NCI-H774 (cell line): ENCODE measurements at places on chromosomes 3 and 15.

DNA sequence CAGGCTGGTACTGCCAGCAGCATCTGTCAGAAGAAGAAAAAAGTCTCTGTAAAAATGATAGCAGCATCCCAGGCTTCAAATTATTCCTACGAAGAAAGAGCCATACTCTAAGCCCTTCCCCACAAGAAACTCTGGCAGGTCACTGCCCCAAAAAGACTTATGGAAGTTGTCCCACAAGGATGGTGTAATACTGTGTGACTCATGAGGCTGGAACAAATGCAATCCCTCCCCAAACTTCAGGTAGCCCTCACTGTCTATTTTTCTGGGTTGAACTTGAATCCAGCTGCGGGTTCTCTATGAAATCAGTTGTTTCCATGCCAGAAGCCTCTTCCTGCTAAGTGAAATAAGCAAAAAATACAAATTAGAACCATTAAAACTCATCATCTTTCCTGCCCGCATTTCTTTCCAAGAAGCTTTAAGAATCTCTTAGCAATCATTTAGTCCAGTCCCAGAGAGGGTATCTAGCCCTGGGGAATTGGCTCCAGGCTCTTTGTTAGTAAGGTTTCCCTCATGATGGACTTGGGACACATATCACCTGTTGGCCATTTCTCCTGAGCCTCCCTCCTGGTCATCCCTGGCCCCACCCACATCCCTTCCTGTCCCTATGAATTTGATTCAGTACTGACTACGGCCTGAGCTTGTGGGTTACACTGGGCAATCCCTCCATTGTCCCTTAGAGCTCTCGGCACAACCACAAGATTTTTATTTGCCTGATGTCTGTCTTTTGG is 51.7 kb downstream of the FAM174B start:
- no peak for DNase-seq

DNA sequence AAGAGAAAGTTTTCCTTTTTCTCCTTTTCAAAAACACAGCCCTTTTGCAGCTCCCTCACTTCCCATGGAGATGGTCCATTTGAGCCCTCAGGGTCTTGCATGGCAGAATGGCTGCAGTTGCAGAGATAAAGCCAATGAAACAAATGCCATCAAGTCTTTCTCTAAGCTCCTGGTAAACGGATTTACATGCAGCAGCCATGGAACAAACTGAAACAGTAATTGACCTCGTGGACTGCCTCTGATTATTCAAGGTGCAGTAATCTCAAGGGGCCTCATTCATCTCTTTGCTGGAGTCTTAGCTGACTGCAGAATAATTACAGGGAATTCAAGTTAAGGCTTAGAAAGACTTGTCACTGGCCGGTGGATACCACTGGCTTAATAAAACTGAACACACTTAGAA is 125.1 kb downstream of the SQOR start:
- no peak for DNase-seq

DNA sequence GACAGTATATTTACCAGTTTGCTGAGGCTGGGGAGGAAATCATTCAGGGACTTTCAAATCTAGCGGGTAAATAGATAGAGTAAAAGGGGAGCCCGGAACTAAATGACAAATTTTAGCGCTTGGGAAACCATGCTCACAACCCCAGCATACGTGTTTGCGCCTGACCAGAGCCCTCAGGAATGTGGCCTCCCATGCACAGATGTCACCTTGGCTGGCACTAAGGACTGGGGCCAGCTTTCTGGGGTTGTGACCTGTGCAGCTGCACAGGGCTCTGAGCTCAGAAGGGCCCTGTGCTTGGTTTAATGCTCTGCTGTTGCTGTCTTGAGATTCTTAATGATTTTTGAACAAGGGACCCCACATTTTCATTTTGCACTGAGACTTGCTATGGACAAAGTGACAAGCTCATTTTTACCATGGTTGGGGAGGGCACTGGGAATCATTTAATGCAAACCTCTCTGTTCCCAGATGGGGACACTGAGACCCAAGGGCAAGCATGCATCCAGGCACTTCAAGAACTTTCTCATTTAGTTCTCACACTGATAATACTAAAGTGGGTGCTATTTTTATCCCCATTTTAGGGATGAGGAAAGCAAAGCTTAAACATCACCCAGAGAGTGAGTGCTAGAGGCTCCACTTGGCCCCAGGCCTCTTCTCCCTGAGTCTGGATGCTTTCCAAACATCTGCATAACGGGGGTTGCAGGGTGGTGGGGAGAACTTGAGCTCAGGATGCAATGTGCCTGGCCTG is 44.1 kb upstream of the FAM107A start:
- DNase-seq = no peak

DNA sequence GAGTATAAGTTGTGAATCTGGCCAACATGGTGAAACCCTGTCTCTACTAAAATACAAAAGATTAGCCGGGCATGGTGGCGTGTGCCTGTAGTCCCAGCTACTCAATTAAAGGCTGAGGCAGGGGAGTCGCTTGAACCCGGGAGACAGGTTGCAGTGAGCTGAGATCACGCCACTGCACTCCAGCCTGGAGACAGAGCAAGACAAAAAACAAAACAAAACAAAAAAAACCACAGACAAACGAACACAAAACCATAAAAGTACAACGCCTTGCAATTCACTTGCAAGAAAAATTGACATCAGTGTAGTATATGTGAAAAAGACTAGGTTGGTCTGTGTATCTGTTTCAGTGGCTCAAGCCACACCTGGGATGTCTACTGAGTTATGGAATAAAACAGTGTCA is 29.9 kb upstream of the CCDC80 start:
- no peak for DNase-seq

GRCh38 chr3:8990266-8991215 is 27.3 kb upstream of the RAD18 start:
- DNase-seq = no peak

- peak; percentile 78 for DNase-seq
These were observed 214.9 kb downstream of the TCF12 start for GRCh38 chr15:57133127-57133968.

- DNase-seq = no peak
These were observed 33.4 kb downstream of the UBXN7 start for GRCh38 chr3:196398782-196399181.

GRCh38 chr3:116639641-116640040 is 69.9 kb upstream of the TUSC7 start:
- no peak for DNase-seq

DNA sequence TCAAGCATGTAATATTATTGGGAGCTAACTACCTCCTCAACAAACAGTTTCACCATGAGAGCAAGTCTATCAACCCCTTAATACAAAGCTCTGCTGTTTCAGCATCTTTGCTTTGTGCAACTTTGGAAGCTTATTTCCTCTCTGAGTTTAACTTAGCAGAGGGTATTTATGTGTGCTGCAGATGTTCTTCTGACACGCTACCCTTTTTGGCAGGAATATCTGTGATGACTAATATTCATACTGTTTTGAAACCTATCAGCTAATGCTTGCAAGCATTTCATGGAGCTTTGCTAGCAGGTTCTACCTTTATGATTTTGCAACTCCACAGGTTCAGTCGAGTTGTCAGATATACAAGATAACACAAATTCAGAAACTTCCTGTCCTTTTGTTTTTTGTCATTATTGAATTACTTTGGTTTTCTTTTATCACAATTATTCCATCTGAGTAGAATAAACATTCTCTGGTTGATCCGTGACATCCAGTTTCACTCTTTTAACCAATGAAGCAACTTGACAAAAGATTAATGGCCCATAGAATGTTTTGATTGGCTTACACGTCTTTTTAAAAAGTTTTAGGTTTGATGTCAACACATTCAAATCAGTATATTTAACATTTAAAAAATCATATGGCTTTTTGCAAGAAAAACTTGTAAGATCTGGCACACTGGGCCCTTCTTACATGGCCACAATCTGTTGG is 1.7 kb upstream of the SLC9A9 start:
- DNase-seq = no peak

DNA sequence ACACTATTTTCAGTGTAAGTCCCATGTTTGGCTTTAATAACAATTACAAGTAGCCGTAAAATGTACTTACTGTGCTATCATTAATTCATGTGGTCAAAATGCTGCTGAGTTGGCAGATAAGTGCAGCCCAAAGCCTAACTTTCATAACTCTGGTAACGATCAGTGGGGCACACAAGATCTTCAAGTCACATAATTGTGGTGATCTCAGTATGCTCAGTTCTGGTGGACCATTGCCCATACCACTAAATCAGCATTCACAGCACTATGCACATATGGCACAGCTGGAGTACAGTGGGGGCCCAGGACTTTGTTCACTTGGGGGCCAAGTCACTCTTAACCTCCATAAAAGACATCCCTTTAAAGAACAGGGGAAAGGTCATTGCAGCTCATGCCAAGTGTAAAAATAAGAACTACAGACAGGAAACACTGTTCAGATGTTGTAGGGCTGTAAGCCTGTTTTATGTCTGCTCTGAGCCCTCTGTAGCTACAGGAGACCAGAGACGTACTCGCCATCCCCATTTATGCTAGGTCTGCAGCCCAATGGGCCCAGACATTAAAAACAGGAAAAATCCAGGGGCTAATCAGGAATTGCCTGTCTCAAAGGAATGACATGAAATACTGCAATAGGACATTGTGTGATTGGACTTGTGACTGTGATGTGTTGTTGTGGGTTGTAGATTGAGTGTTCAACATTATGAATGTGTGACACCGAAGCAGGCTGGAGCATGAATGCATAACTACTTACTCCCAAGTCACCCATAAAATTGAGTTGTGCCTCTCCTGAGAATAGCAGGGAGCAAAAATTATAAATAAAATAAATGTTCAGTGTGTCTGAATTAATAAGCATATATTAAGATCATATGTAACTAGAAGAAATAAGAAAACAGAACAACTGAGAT is 282.5 kb upstream of the EPHA3 start:
- no peak for DNase-seq

DNA sequence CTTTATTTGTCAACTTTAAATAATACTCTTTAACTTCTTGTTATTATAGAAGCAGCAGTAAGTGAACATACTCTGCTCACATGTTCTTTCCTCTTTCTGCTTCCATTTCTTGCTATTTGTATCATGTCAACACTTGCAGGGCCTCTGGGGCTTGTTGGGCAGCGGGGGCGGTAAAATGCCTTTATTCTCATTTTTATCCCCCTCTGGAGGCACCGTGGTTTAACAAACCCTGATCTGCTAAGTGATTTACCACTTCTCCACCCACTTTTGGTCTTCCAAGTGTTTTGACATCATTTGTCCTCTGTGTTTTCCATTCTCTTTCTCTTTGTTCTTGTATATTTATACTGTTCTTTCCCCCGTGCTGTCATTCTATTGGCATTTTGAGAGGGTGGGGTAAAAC is 33.9 kb downstream of the SCN10A start:
- DNase-seq = no peak

DNA sequence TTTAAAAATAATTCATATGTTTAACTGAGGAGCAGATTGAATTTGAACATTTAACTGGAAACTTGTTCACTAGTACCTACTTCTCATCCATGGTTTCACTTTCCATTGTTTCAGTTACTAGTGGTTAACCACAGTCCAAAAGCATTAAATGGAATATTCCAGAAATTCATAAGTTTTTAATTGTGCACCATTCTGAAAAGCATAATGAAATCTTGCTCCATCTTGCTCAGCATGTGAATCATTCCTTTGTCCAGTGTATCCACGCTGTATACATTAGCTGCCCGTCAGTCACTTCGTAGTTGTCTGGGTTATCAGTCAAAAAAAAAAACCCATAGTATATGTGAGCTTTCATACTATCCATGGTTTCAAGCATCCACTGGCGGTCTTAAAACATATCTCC is 217.6 kb downstream of the TPRG1 start:
- DNase-seq = no peak

DNA sequence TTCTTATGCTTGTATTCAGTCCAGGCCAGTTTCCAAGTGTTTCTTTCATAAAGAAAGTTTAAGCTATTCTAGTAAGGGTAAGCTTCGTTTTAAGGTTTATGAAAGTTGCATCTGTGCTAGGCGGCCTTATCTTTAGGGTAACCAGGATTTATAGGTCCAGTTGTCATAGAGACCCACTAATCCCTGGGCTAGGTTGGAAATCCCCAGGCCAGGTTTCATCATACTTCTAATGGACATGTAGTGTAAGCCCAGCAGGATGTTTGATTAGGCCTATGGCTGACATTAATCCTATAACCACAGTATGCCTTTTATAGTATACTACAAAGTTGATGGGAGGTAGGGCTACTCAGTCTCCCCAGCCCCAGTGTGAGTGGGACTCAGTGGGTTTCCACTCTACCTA is 312.4 kb downstream of the CACNA2D3 start:
- no peak for DNase-seq

DNA sequence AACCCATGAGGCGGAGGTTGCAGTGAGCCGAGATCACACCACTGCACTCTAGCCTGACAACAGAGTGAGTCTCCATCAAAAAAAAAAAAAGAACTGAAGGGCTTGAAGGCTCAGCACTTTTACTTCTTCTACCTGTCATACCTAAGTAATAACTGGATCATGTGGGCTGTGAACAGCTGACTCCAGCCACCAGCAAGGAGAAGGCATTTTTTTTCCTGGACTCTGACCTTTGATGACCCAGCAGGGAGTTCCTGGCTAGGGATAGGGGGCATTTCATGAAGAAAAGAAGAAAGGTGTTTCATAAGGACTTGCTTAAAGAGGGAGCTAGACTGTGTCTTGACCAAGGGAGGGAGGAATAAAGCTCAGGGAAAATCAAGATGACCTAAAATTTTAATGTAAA is 266.0 kb downstream of the ZNF621 start:
- DNase-seq = no peak

GRCh38 chr15:64701482-64702184 is 73.8 kb downstream of the RBPMS2 start:
- DNase-seq = no peak

- no peak for DNase-seq
These were observed 9.1 kb upstream of the UTS2B start for GRCh38 chr3:191339316-191339917.
